NCI-H1092 (cell line): ENCODE measurements at places on chromosomes 12 and 14.

DNA sequence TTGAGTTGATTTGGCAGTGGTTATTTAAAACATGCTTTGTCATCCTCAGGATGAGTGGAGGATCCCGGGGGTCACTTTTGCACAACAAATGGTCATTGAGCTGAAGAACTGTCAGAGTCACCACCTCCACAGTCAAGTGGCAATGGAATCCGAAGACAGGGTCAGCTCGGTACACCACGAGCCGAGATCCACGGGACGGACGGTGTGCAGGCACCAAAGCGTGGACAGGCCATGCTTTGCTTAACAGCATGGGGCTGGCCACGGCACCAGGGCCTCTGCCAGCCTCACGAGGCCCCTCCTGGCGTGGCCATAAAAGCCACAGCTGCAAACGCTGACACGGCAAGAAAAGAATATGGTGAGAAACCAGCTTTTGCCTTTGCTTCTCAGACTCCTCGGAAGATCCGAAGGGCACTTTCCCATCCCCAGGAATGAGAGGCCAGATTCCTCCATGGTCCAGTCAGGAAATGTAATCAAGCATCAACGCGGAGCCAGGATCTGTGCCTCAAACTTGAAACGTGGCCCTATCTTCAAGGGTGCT lies 152.2 kb upstream of the DIO3 start:
- DNase-seq: no peak

GRCh38 chr14:83638748-83639504 lies 1891.0 kb upstream of the FLRT2 start:
- no peak for DNase-seq

GRCh38 chr12:124726596-124727263 lies 136.9 kb downstream of the SCARB1 start:
- no peak for DNase-seq

DNA sequence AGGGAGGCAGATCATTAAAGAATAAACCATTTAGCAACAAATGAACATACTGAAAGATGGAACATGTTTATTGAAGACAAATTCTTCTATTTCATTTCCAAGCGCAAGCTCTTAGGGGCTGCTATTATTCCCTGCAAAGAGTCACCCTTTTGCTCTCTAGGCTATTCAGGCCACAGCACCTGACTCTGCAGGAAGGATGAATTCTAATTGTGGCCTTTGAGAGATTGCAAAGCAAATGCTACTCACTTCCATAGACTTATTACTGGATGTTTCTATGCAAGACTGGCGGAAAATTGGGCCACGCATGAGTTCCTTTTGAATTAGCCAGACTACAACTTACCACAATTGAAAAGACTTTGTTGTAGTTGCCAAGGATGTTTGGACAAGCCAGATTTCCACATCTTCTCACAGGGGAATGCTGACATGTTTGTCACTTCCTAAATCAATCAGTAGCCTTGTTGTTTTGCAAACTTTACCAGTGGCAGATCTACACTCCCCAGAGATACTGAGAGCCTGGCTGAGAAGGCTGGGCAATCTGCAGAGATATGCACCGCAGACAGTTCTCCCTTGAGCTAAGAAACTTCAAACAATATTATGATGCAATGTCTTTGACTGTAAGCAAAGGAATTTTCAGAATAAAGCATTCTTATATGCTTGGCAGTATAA lies 334.3 kb upstream of the SYT1 start:
- no peak for DNase-seq

GRCh38 chr14:95185033-95185766 lies 27.9 kb upstream of the DICER1 start:
- DNase-seq: no peak
